ENCODE measurements at places on chromosomes 3 and 15.
A peak's percentile ranks its signal among the peaks of the same experiment; 100 is the strongest.

DNA sequence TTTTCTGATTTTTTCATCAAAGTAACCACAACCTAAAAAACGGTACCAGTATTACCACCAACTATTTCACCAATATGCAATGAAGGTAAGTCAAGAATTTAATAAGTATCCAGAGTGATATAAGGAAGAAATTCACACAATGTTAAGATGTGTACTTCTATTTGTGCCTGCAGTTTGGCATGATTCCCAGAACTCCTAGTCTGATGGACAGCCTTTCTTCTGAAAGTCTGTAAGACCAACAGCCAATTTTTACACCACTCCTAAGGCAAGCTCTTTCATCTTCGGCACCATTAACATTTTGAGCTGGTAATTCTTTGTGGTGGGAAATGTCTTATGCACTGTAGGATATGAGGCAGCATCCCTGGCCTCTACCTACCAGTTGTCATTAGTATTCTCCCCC, 108.3 kb downstream of the VPS13C start:
- no peak for DNase-seq

- DNase-seq, result peak; percentile 83
These were observed 269.4 kb upstream of the ZPLD1 start for GRCh38 chr3:102165367-102165766.

DNA sequence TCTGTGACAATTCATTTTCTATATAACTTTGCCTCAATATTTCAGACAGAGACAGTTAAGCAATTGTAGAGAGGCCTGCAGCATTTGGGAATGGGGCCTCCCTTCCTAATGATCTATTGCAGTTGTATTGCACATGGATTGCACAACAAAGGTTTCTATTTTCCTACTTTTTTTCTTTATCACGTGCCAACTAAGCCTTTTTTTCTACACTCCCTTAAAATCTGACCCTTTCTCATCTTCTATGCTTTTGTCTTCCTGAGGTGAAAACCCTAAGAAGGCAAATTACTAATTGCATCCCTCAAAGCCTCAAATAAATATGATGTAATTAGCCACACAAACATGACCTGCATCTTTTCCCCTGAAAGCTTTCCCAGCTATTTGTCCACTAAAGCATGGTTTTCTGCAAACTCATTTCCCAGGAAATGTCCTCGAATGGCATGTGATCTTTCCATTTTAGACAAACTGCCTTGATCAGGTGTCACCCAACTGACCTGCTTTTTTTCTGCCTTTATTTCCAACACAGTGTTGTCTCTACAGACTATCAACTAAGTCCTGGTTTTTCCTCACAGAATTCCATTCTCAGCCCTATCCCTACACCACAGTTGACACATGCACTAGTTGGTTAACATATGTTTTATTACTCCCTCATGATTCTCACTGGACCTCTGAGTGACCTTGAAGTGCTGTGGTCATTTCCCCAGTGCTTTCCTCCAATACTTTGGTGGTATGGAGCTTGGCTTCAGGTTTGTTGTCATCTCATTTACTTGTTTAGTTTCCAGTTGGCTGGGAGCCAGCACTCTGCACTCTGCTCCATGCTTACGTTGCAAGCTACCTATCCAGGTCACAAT, 31.9 kb upstream of the TSC22D2 start:
- peak; percentile 60 for DNase-seq

- peak; percentile 59 for DNase-seq
These were observed 74.8 kb upstream of the NTRK3 start for GRCh38 chr15:88331291-88331690.

- DNase-seq, result no peak
These were observed 45.3 kb downstream of the DGKG start for GRCh38 chr3:186316666-186317260.

DNA sequence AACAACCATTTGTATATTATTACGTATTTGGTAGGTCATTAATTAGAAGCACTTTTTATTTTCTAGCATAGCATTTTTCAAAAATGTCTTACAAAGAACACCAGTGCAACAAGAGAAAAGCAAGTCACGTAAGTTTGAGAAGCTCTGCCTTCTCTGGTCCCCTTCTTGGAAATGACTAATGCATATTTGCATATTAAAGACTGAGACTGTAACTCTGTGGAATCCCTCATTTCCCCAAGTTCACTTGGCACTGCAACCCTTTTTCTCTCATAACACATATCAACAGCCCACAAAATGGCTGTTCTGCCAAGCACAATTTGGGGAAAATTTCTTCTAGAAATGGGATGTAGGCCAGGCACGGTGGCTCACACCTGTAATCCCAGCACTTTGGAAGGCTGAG, 176.3 kb downstream of the ERC2 start:
- peak; percentile 70 for DNase-seq

DNA sequence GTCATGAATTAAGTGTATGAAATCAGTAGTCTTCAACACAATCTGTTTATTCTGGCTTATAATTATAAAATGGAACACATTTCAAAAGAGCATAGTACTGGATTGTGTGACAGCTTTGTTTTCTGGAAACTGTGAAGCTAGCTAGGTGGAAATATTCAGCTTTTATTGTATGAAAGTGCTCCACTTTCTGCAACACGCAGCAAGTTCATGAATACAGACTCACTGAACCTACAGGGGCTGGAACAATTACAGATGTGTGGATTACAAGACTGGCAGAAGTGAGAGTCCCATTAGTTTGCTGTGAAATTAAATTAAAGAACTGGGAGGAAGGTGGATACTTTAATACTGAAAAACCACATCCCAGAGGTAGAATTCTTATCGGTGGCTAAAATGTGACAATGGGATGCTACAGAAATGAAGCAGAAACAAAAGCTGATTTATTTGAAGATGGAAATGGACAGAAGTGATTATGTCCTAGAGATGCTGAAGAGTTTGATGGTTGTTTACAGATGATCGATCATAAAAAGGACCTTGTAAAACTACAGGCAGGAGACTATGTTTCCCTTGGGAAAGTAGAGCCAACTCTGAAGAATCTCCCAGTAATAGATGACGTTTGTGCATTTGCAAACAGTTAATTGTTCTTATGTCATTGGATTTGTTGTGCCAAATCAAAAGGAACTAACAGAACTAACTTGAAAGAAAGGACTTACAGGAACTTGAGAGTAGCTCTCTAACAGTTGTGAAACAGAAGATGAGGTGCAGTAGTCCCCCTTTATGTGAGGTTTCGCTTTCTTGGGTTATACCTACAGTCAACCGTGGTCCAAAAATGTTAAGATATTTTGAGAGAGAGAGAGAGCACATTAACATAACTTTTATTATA, 15.7 kb downstream of the TF start:
- DNase-seq, result no peak

DNA sequence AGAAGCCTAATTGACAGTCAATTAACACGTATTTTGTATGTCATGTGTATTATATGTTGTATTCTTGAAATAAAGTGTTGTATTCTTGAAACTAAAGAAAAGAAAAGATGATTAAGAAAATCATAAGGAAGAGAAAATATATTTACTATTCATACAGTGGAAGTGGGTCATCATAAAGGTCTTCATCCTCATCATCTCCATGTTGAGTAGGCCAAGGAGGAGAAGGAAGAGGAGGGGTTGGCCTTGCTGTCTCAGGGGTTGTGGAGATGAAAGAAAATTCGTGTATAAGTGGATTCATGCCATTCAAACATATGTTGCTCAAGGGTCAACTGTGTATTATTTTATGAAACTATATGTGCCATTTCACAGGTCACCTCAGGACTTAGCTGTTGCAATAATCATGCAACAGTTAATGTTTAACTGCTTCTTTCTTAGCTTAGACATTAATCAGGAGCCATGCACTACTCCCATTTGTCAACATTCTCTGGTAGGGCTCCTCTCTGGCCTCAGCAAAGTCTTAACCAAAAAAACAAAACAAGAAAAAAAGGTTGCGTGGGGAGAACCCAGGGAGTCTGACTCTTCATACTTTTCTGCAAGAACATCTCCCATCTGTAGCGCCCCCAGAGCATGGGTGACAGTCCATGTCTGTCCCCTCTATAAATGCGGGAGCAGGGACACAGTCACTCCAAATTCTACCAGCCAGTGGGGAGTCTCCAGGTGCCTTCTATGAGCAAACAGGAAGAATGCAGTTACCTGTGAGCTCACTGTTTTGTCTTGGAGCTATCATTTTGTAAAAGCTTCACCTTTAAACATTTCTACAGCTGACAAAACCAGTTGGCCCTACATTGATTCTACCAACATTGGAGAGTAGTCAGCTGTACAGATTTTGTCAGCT, 19.9 kb upstream of the LRRC2 start:
- DNase-seq, result no peak

- DNase-seq, result peak; percentile 44
These were observed 11.7 kb upstream of the ZNF280D start for GRCh38 chr15:56744701-56745683.

- DNase-seq, result peak; percentile 48
These were observed 187.9 kb downstream of the GHSR start for GRCh38 chr3:172260381-172260780.

DNA sequence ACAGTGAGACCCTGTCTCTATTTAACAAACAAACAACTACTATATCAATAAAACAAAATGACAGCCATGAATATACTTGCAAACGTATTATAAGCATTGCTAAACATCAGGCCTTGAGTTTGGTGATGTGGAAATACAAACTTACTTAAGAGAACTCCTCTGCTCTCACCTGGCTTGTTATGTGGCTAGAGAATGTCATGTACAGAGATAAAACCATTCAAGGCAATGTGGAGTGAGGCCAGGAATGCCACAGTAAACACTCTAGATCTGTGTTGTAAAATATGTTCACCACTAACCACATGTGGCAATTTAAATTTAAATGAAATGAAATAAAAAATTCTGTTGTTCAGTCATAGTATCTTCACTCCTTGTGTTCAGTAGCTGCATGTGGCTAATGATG, 22.7 kb upstream of the RARB start:
- DNase-seq, result no peak

DNA sequence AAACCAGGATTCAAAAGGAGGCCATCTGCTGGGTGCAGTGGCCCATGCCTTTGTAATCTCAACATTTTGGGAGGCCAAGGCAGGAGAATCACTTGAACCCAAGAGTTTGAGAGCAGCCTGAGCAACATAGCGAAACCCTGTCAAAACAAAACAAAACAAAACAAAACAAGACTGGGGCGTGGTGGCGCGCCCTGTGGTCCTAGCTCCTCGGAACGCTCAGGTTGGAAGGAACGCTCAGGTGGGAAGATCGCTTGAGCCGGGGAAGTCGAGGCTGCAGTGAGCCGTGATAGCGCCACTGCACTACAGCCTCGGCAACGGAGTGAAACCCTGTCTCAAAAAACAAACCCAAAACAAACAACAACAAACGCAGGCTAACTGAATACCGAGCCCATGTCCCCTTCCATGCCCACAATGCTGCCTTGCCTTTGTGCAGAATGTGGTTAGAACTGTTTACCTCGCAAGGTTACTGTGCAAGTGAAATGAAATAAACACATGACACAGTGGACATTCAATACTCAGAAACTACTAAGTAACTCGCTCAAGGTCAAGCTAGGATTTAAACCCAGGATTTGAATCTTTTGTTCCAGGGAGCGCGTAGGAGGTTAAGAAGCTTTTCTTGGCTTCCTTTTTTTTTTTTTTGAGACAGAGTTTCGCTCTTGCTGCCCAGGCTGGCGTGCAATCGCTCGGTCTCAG, 766 bp upstream of the EMC4 start:
- no peak for DNase-seq

DNA sequence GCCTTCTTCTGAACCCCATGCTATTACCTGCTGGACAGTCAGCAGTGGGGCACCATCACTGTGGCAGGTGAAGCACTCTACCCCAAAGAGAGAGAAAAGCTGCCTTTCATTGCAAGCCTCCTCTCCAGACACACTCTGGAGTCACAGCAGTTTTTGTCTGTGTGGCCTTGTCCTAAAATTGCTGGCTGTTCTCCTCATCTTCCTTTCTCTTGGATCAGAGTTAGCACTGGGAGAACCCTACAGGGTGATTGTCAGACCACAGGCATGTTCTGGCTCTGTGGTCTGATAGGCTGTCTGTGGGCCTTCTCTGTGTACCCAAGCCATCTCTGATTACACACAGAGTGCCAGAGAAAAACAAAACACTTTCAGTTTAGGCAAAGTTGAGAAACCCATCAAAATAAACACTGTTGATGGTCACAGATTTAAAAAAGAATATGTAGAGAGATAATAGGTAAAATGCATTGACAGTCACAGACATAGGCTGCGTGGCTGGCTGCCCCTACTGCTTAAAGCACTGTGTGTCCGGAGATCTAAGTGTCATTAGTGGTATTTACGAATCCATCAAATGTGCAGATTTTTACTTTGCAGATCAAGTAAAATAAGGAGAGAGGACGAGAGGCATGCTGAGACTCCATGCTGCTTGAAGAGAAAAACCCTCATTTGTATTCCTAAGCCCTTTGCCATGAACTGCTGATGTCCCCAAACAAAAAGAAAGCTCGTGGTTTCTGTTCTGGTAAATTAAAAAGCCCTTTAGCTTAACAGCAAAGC, 689.9 kb downstream of the TUSC7 start:
- peak; percentile 65 for DNase-seq

DNA sequence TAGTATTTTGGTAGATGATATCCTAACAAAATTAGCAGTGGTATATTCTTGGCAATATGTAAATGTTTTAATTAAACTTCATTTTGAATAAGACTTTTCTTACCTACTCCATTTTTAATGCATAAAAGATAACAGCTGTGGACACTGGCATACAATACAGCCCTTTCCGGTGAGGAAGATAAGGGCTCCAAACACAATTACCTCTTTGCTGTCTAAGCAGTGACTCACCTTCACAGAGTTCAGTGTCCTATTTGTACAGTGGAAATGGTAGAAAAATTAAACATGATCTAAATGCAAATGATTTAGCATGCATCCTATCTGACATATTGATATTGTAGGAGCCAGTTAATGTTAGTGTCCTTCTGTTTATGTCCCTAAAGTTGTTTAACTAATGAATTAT, 969.4 kb downstream of the PLOD2 start:
- DNase-seq, result no peak

DNA sequence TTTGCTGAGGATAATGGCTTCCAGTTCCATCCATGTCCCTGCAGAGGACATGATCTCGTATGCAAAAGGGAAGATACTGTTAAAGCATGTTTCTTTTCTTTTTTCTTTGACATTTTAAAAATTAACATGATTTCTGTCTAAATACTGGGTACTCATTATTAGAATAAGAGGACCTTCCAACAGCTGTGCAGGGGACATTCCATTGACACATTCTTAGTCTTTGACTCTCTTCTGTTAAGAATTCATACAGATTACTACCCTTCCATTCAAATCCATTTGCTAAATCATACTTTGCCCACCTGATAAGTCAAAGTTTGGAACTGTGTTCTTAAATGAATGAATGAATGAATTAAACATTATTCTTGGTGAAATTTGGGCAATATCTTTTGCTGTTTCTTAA, 5.1 kb upstream of the CP start:
- no peak for DNase-seq

DNA sequence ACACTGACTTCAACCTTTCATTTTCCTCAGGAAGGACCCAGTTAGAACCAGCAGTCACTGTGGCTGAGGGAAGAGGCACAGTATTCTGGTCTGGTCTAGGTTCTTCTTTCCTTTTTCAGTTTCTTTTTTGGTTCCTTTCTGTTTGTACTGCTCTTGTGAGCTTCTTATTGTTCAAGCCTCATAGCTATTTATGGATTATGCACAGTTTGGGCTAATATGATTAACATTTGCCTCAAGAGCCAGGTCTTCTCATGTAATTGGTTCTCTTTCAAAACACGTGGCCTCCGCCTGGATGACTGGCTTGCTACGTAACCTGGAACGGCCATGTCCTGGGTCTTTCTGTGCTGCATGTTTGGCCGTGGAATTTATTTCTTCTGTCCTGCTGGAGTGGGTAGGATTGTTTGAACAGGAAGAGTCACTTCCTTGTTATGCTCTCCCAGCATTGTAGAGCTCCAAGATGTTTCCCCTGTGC, 43.3 kb downstream of the RBMS3 start:
- peak; percentile 62 for DNase-seq

- DNase-seq, result peak; percentile 16
These were observed 39.7 kb downstream of the ARHGEF3 start for GRCh38 chr3:56761887-56762651.

All from fibroblast of skin of right biceps (primary cell).